Caki2 (cell line): ENCODE measurements at places on chromosomes 4 and X.
A peak's percentile ranks its signal among the peaks of the same experiment; 100 is the strongest.

DNA sequence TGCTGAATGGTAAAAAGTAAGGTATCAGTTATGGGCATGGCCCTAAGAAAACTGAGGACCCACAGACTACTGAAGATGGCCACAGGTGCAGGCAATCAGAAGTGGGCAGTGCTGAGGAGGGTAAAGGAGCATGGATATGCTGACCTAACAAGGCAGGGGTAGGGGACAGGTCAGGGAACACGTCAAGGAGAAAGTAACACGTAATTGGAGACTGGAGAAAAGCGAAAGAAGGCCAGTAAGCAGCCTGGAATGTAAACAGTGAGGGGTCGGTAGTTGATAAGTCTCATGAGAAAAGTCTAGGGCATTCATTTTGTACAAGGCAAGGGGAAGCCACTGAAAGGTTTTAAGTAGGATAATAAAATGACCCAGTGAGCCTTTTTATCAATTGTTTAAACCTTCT is 153.3 kb downstream of the PRDM5 start:
- peak; percentile 48 for DNase-seq

DNA sequence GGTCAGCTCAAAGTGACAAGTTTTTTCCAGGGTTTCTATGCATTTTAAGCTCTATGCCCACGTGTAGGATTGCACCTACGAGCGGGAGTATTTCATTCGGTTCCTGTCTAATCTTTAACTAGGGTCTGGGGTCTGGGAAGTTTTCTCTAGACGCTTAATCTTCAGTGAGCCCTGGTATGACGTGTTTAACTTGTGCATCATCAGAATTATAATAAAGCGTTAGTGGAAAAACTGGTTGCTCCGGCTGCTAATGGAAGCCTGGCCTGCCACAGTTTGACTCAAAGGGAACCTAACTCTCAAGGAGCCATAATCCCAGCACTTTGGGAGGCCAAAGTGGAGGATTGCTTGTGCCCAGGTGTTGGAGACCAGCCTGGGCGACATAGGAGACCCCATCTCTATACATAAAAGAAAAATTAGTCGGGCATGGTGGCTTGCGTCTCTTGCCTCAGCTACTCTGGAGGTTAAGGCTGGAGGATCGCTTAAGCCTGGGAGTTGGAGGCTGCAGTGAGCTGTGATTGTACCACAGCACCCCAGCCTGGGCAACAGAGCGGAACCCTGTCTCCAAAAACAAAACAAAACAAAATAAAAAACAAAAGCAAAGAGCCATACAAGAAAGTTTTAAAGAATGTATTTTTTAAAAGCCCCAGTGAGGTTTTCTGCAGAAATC is 30.2 kb downstream of the ARSD start:
- DNase-seq: no peak

- DNase-seq: peak; percentile 71
These were observed 123.9 kb downstream of the MID1 start for GRCh38 chrX:10496345-10496965.

GRCh38 chrX:107834275-107835201 is 8.9 kb downstream of the MID2 start:
- DNase-seq: no peak

- DNase-seq: no peak
These were observed 2.2 kb downstream of the TMEM47 start for GRCh38 chrX:34654696-34655490.

DNA sequence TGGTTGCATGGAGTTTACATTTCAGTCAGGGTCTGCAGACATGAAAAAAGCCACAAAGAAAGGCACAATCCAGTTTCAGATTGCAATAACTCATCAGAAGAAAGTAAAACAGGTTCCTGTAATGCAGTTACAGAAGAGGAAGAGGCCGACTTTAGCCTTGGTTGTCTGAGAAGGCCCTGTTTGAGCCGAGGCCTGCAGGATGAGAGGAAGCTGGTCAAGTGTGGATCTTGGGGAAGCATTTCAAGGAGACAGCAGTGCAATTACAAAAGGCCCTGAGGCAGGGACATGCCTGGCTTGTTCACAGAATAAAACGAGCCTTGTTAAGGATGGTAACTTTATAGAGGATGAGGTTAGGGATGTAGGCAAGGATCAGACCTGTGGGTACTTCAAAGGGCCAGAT is 62.4 kb downstream of the AFF2 start:
- DNase-seq: no peak

GRCh38 chrX:21847342-21847741 is 7.9 kb downstream of the MBTPS2 start:
- DNase-seq: no peak

GRCh38 chr4:168059251-168059650 is 33.1 kb upstream of the ANXA10 start:
- DNase-seq: no peak

DNA sequence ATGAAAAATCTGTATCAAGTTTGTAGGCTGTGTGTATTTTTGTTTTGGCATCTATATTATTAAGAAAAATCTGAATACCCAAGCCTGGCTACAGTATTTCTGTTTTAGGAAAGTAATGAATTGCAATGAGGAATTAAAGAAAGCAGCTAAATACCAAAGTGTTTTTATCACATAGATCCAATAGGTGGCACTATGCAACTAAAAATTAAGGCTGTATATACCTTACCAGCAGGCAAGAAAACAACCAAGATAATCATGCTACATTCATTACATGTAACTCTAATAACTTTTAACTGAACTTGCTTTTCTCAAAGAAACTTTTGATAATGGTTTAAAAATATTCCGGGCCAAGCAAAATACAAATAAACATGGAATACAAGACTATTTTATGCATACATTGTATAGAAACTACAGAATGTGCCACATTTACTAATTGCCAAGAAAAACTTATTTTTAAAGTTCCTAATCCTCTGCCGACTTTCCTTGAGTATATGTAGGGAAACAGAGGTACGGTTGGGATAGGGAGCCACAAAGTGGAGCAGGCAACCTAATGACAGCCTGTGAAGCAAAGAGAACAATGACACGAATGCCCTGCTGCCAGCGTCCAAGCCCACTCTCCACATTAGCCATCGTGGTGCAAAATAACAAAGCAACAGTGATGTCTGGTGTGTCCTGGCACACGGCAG is 63.7 kb downstream of the SEC24D start:
- DNase-seq: peak; percentile 15

DNA sequence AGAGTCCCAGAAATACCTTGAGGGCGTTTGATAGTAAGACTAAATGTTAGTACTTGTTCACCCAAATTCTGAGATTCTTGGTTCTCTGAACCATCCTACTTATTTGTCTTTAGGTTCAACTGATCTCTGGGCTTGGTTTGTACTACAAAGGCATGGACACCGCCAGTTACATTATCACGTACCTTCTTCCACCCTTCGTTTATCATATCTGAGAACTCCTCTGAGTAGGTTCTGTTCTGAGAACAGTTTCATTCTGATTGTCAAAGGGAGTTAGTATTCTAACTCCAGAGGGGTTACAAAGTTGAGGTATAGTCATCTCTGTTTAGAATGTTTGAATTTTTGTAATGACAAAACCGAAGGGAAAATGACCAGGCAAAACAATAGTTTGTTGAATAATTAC is 19.3 kb downstream of the ZFX start:
- DNase-seq: no peak

DNA sequence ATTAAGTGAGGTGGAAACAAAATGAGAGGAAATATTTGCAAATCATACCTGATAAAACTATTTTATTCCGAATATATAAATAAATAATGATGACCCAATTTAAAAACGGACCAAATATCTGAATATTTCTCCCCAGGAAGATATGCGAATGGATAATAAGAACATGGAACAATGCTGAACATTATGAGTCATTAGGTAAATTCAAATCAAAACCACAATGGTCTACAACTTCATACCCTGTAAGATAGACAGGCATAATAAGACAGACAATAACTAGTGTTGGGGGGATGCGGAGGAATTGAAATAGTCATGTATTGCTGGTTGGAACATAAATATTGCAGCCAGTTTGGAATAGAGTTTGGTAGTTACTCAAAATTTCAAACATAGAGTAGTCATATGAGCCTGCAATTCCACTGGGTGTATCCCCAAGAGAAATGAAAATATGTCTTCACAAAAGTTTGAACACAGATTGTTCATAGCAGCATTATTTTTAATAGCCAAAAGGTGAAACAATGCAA is 47.6 kb upstream of the DRP2 start:
- DNase-seq: no peak

DNA sequence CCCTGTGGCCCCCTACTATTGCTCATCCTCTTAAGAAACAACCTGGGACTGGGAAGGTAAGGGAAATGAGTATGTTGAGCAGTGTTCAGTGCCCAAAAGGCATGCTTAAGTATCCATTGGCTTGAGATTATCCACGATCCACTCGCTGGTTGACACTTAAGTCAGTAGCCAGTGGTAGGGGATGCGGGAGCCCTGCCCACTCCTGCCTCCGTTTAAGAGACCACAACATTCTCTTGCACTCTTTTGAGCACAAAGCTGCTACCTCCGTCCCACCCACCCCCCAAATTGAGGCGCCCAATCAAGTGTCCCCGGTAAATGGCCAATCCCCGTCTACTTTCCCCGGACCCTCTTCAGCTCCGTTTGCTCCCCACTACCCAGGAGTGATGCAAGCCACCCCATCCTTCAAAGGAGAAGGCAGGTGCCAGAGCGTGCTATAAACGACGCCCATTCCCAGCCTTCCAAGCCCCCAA is 25.0 kb downstream of the UTP14A start:
- DNase-seq: no peak

DNA sequence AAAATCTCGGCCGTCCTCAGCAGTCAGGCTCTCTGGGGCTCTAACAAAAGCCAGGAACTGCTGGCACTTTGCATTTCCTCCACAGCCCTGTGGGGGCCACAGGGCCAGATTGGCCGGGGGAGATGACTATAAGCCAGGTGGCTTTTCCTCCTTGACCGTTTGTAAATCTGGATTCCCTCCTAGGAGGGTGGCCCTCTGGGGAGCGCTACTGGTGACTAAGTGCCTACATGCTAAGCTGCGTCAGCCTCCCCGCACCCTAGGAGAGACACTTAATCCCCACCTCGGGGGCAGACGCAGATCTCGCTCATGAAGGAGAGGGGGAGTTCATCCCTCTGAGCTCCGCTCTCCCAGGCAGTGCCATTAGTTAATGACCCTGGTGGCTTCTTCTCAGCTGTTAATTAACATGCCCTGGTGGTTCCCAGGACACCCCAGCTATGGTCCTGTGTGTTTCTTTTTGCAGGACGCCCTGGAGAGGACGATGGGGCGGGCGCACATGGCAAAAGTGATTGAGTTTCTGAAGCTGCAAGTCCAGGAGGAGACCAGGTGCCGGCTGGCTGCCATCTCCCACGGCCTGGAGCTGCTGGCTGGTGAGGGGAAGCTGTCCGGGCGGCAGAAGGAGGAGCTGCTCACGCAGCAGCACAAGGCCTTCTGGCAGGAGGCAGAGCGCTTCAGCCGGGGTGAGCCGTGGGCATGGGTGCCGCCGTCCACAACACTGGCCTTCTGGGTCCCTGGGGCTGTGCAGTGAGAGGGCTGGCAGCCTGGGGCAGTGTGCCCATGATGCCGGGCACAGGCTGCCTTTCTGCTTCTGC is 41.6 kb downstream of the EVC start:
- DNase-seq: no peak

- DNase-seq: no peak
These were observed 205.7 kb upstream of the BCOR start for GRCh38 chrX:40303256-40304077.

- DNase-seq: no peak
These were observed 44.6 kb upstream of the TEX13A start for GRCh38 chrX:105265093-105265492.

GRCh38 chrX:124328765-124329164 is 3.7 kb upstream of the TEX13D start:
- no peak for DNase-seq

GRCh38 chrX:134931550-134931949 is 59.2 kb upstream of the SMIM10 start:
- no peak for DNase-seq

DNA sequence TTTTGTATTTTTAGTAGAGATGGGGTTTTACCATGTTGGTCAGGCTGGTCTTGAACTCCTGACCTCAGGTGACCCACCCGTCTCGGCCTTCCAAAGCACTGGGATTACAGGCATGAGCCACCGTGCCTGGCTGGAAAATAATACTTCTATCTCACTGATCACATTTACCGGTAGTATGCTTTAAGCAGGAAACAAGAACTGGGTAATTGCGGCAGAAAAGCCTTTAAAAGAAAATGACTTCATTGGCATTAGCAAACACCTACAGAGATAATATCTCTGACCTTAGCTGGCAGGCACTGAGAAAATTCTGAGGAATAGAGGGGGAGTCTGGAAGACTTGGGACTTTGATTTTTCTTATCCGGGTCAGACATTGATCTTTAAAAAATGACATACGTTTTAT is 78.5 kb downstream of the SHROOM3 start:
- DNase-seq: no peak

GRCh38 chr4:94635177-94635576 is 122.6 kb upstream of the BMPR1B start:
- peak; percentile 39 for DNase-seq

- DNase-seq: no peak
These were observed 561 bp downstream of the IRAK1 start for GRCh38 chrX:154019061-154019621.

- peak; percentile 2 for DNase-seq
These were observed 406.7 kb upstream of the ACTRT1 start for GRCh38 chrX:128458888-128459287.

DNA sequence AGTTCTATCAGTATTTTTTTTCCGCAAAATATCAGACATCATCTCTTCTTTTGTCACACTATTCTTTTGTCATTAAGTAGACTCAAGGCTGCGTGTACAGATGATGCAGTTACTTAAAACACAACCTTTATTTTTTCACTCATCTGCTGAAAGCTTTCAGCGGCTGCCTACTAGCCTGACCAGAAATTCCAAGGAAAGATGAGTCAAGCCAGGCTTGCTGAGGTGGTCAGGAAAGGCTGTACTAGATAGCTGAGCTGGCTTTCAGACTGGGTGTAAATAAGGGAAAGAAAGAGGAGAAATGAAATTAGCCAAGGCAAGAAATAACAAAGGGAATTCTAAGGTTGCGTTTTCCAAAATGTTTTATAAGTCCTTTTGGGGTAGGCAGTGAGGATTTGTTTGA is 17.9 kb downstream of the STK26 start:
- no peak for DNase-seq

DNA sequence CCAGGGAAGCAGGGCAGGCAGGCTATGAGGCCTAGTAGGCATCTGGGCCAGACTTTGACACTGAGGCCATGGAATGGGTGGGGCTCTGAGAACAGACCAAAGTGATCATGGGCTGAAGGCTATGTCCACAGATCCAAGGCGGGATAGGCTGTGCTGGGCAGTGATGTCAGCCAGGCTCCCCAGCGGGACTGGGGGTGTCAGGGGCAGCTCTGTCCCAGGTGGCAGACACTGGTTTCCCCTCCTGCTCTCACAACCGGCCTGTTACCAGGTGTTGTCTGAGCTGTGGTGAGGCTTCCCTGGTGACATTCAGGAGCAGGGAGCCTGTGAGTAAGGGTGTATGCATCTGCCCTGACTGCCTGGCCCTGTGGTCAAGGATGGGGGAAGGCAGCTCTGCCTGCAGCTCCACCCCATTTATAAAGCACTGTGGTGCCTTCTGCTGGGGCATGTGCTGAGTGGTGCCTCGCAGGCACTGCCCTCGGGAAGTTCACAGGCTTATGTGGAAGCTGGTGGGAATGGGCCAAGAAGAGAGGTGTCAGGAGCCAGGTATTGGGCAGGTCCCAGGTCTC is 2.9 kb downstream of the IL9R start:
- no peak for DNase-seq
